ENCODE measurements at places on chromosomes 12 and 14. TPM values are rescaled to one million over a fixed set of nuclear protein-coding genes. Genes with fewer than 3 reads are reported as not detected.

- DNase-seq, result peak; percentile 64
Measured at GRCh38 chr12:47753021-47754001, 5.4 kb downstream of the RAPGEF3 start.

DNA sequence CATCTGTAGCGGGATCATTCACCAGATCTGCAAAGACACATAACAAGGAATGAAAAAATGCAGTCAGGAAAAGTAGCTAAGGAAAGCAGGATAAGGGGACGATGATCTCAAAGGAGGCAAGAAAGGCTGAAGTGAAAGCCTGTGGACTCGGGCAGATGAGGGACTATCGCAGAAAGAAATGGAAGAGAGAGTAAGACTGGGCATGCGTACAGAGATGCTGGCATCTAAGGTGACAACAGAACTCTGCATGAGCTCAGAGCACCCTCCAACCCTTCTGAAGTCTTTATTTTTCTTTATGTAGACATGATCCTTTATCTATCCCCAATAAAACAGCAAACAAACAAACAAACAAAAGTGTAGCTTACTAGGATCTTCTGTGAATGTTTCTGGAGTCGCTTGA is 7.2 kb downstream of the MFAP5 start:
- no peak for DNase-seq

- no peak for DNase-seq
Measured at GRCh38 chr12:56632701-56633467, 2.8 kb upstream of the BAZ2A start.

Gene BCL2L2
- 33.5 TPM for total RNA-seq

DNA sequence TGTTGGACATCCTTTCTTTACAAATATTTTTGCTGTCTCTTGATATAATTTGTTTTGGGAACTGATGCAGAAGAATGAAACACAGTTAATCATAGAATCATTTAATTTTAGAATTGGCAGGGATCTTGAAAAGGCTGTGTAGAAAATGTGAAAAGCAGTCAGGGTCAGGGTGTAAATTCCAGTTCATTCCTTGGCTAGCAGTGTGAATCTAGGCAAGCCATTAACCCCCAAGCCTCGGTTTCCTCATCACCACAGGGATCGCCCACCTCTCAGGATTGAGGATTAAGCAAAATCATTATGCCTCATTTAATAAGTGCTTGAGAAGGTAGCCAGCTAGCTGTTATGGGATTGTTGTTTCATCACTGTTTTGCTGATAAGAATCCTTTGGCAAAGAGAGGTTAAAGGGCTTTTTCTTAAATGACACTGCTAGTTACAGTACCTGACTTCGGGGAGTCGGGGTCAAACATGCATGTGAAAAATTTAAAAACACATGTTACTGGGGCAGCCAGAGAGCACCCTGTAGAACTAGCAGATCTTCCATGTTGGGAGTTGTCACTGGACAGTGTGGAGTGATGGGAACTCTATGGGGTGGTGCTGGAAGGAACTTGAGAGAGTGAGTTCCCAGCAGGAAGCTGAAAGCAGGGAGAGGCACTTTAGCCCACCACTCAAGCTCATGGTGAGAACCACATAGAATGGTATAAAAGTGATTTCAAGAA is 10.7 kb downstream of the TNFRSF1A start:
- DNase-seq, result no peak

Gene GOLGA5
- total RNA-seq, result 23.5 TPM

DNA sequence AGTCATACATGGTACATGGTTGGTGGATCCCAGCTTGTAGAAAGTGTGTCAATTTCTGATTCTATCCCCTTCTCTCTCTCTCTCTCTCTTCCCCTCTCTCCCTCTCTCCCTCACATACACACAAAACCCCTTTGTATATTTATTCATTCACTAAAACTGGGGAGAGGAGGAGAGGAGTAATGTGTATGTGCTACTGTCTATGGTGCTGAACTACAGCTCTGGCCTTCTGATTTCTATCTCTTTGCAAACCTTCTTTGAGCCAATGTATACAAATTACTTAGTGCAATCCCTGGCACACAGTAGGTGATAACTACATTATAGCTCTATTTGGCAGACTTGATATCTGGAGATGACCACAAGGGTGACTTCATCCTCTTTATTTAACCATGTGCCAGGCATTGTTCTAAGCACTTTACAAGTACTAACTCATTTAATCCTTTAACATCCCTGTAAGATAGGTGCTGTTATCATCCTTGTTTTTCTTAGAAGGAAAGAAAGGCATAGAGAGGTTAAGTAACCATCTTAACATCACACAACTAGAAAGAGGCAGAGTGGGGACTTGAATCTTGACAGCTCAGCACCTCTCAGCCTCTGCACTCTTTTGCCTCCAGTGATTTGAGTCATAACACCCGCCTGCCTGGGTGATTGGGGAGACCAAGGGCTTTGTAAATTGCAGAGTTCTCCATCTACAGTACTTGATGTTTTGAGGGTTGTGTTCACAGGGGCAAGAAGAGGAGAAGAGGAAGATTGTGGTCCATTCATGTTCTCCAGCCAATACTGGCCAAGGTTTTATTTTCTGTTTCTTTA is 21.3 kb downstream of the RPH3A start:
- peak; percentile 19 for DNase-seq
